Ovary (tissue), 10 donors: ENCODE measurements at places on chromosomes 12 and 14.

DNA sequence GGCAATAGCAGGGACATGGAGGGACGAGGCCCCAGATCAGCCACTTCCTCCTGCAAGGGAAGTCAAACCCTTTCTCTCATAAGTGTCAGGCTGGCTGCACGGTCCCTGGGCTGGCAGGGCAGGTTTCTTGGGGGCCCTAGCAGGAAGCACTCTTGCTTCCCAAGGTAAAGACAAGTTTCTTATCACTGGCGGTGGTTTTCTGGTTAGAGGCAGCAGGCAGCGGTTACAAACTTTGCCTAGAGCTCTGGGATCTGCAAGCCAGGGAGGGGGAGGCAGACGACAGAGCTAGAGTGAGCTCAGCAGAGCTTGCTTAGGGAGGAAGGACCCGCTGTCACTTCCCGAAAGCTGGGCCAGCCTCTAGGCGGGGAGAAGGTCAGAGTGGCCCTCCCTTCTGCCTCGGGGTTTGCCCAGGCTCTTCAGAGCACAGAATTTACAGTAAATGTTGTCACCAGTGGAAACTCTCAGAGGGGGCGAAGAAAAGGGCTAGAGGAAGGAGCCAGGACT, 20.4 kb downstream of the BATF start:
- no peaks in the 10 kb centered on the region for H3K27me3 ChIP-seq
- no peak for DNase-seq
- no peaks in the 10 kb centered on the region for H3K36me3 ChIP-seq
- no peak overlapping the region for H3K27ac ChIP-seq

DNA sequence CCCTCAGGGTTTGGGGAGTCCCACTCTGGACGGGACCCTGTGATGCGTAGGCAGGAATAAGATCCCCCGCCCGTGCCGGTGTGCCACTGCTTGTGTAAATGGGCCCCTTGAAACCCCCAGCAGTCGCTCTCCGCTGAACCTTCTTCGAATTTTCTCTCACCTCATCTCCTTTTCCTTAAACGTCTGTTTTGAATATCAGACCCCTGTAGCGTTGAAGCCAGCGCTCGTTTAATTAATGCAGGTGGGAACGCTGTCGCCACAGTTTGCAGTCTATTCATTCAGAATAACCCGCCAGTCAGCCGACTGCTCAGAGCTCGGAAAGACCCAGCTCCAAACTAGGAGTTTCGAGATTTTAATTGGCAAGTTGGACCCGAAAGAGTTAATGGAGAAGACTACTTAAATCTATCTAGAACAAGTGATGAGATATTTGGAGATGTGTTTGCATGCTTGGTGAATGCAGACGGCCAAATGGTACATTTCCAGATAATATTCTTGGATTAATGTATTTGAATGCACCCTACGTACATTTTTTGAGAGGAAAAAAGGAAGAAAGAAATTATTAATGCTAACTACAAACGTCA, 739 bp upstream of the PPP2R5E start:
- H3K36me3 ChIP-seq: no peaks in the 10 kb centered on the region
- peak overlapping the region; percentile 72 for H3K4me3 ChIP-seq
- H3K27me3 ChIP-seq: no peaks in the 10 kb centered on the region
- H3K27ac ChIP-seq: peak overlapping the region; percentile 69
- H3K4me1 ChIP-seq: no peaks in the 10 kb centered on the region
- no peak for DNase-seq

DNA sequence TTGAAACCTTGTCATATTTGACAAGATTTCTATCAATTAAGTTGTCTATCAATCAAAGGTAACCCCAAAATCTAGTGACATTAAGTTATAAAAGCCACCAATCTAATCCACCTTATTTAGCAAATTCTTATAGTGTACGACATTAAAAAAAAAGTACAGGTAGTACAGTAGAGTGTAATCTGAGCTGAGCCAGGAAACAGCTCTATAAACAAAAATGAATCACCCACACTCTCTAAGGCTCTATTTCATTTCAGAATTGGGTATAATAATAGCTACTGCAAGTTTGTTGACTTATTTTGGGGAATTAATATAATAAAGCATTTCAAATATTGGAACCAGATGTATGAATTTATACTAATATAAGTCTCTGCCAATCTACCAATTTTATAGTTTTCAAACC, 342.4 kb upstream of the FLRT2 start:
- no peak for DNase-seq
- H3K27ac ChIP-seq: no peak overlapping the region
- no peaks in the 10 kb centered on the region for H3K4me1 ChIP-seq
- no peak overlapping the region for H3K4me3 ChIP-seq
- no peaks in the 10 kb centered on the region for H3K27me3 ChIP-seq
- no peaks in the 10 kb centered on the region for H3K36me3 ChIP-seq

- no peak overlapping the region for H3K27ac ChIP-seq
- H3K27me3 ChIP-seq: no peaks in the 10 kb centered on the region
- peak; percentile 53 for DNase-seq
- H3K4me3 ChIP-seq: no peak overlapping the region
- H3K36me3 ChIP-seq: no peaks in the 10 kb centered on the region
- H3K4me1 ChIP-seq: peaks cover 14% of the 10 kb centered on the region
These were observed 108.3 kb downstream of the CRADD start for GRCh38 chr12:93785249-93786010.

DNA sequence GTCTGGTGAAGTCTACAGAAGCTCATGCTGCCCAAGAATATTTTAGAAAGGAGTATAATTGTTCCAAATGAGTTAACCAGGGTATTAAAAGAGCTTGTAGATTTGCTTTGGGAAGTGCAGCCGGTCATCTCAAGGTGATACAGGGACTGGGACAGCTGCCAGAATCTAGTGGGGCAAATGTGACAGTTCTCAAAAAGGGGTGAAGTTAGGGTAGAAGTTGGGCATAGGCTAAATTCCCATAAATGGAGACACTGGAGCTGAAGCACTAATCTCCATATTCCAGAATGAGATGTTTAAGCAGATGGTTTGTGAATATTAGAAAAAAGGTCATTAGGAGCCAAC, 94.7 kb downstream of the ANO6 start:
- peak overlapping the region; percentile 7 for H3K27ac ChIP-seq
- H3K27me3 ChIP-seq: no peaks in the 10 kb centered on the region
- no peak for DNase-seq
- H3K4me3 ChIP-seq: no peak overlapping the region
- H3K4me1 ChIP-seq: peaks cover 9% of the 10 kb centered on the region

- H3K4me3 ChIP-seq: no peak overlapping the region
- DNase-seq: no peak
- H3K4me1 ChIP-seq: peaks cover 7% of the 10 kb centered on the region
- H3K27me3 ChIP-seq: no peaks in the 10 kb centered on the region
- H3K36me3 ChIP-seq: no peaks in the 10 kb centered on the region
These were observed 151.1 kb downstream of the DACT1 start for GRCh38 chr14:58788655-58789503.

DNA sequence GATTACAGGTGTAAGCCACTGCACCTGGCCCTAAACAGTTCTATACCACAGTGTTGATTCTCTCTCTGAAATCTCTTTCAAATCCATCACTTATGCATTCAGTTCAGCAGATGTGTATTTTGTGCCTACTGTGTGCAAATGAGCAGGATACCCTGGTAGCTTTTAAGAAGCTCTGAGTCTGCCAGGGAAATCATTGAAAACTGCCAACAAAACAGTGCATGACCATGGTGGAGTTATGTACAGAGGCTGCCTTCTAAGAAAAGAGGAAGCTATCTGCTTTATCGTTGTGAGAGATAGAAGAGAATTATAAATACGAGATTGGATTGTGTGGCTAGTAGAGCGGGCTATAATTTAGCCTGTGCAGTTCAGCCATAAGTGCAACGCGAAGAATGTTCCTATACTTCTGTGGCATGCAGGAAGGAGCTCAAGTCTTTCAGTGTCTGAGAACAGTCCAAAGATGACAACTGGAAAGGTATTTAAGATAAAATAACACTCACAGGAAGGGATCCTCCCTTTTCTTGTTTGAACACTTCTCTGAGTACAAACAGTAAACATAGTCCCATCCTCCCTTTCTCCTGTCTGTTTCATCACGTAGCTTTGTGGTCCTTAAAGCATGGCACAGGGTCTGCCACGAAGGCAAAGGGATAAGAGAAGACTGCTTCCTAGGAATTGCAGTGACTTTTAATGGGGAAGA, 4.3 kb downstream of the DIP2B start:
- H3K36me3 ChIP-seq: no peaks in the 10 kb centered on the region
- no peak overlapping the region for H3K4me3 ChIP-seq
- no peak overlapping the region for H3K27ac ChIP-seq

- no peak for DNase-seq
- H3K36me3 ChIP-seq: no peaks in the 10 kb centered on the region
- no peaks in the 10 kb centered on the region for H3K4me1 ChIP-seq
- no peak overlapping the region for H3K27ac ChIP-seq
- no peaks in the 10 kb centered on the region for H3K27me3 ChIP-seq
- no peak overlapping the region for H3K4me3 ChIP-seq
These were observed 48.5 kb upstream of the RIMBP2 start for GRCh38 chr12:130764475-130765185.

GRCh38 chr12:57777367-57777766, 5.0 kb downstream of the EEF1AKMT3 start:
- H3K27me3 ChIP-seq: no peaks in the 10 kb centered on the region
- DNase-seq: no peak
- no peak overlapping the region for H3K4me3 ChIP-seq
- H3K27ac ChIP-seq: no peak overlapping the region
- no peaks in the 10 kb centered on the region for H3K36me3 ChIP-seq

DNA sequence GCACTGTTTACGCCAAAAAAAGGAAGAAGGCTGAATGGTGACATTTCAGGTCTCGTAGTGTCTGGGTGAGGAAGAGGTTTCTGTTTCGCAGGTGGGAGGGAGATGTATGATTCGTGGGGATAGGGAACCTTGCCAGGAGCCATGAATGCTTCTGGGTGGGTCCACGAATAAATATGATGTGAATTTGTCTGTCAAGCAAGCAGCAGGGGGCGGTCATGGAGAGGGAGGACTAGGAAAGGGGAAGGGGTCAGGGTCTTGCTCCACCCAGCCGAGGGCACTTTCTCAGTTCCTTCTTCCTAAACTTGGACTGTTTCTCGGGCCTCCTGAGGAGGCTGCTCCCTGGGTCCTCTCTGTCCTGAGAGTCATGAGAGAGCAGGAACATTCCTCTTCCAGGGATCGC, 72.5 kb downstream of the LGMN start:
- DNase-seq: no peak
- no peak overlapping the region for H3K27ac ChIP-seq
- H3K36me3 ChIP-seq: no peaks in the 10 kb centered on the region
- H3K27me3 ChIP-seq: no peaks in the 10 kb centered on the region
- H3K4me3 ChIP-seq: no peak overlapping the region

- no peaks in the 10 kb centered on the region for H3K27me3 ChIP-seq
- no peaks in the 10 kb centered on the region for H3K36me3 ChIP-seq
- DNase-seq: no peak
- no peak overlapping the region for H3K27ac ChIP-seq
- H3K4me3 ChIP-seq: no peak overlapping the region
These were observed 26.2 kb upstream of the PPM1A start for GRCh38 chr14:60222820-60223219.
